ENCODE measurements at places on chromosomes 3 and 15.

DNA sequence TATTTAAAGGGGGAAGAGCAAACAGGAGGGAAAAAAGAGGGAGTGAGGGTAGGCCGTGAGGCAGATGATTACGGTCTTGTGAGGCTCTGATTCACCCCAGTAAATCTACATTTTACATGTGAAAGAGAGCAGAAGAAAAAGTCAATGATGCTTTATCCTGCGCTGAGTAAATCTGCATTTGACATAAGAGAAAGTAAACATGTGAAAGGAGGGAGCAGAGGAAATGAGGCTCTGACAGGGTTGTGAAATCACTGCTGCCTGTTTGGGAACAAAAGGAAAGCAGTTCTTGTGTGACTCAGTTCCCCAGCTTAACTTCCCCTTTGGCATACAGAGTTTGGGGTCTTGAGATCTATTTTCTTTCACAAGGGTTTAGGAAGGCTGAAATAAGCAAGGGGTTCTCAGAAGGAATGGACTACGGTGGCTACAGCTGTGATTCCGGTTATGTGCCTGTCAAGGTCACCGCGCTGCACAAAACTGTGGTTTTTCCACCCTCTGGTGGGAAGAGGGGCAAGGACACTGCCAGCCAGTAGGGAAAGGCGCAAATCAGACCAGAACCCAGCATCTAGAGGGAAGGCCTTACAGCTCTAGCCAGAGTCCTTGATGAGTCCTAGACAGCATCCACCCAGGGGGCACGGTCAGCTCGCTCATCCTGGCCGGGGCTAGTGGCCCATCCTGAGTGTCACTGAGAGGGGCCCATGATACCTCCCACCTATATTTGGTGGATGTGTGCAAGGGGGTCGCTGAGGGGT, 18.9 kb upstream of the HCN4 start:
- no peak for DNase-seq

GRCh38 chr3:16476636-16477035, 36.9 kb downstream of the RFTN1 start:
- no peak for DNase-seq

- no peak for DNase-seq
Measured at GRCh38 chr3:30989276-30990030, 95.0 kb upstream of the GADL1 start.

DNA sequence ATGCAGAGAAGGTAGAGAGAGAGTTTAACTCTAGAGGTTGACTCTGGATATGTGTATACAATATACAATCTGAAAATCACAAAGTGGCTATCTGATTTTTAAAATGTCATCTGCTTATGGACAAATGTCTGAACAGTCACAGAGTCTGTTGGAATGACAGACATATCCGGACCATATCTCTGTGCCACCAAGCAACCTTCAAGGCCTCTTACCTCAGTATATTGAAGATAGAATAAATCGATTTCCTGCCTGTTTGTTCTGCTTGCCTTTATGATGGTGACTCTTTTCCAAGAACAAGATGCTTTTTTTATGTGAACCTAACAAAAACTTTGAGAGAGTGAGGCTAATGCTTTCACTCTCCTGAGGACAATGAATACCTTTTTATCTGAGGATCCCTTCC, 151.1 kb downstream of the RBPMS2 start:
- no peak for DNase-seq

GRCh38 chr3:150911771-150912170, 6.5 kb upstream of the MINDY4B start:
- DNase-seq: no peak

DNA sequence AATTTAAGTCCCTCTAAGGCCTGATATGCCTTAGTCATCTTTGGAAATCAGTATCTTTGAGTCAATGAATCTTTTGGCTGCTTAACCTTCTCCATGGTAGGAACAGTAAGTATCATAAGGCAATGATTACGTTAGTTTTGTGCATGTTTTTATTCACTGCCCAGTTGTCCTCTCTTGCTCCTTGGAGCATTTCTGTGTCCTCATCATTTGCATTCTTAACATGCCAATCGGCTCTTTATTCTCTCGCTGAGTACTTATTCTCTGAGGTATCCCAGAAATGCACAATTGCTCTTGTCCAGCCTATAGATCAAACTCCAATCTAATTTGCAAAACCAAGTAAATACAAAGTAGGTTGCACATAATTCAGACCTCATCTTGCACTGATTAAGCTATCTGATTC, 405.0 kb upstream of the IL12A start:
- no peak for DNase-seq

DNA sequence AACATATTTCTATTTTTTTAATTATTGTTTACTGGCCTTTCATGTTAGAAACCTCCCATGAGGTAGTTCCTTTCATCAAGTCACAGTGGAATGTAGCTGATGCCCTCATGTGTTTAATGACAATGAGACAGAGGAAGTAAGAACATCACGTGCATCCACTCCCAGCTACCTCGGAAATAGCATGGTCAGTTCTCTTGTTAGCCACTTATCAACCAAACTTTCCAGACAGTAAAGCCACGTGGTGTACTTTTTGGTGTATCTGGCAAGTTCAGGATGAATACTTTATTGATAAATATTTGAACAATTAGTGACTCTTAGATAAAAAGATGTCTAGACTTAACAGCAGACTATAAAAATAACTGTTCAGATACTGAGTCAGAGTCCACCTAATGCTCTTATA, 781.7 kb downstream of the MECOM start:
- no peak for DNase-seq

DNA sequence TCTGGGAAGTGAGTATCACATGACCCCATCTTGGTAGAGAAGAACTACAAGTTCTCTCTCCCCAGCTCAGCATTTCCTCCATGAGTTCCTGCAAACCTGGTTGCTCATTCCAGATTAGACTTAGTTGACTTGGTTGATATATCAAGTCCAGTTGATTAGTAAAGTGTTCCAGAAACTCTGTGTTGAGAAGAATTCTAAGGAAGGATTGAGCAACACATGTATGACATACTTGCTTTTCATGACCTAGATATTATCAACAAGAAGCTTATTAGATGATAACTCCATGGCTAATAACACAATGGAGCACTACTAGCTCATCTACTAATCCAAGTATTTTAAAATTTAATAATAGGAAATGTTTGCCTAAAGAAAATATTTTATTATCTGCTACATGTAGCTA, 6.4 kb upstream of the EID1 start:
- DNase-seq: no peak

- no peak for DNase-seq
Measured at GRCh38 chr15:37098468-37099318, 1.7 kb downstream of the MEIS2 start.

DNA sequence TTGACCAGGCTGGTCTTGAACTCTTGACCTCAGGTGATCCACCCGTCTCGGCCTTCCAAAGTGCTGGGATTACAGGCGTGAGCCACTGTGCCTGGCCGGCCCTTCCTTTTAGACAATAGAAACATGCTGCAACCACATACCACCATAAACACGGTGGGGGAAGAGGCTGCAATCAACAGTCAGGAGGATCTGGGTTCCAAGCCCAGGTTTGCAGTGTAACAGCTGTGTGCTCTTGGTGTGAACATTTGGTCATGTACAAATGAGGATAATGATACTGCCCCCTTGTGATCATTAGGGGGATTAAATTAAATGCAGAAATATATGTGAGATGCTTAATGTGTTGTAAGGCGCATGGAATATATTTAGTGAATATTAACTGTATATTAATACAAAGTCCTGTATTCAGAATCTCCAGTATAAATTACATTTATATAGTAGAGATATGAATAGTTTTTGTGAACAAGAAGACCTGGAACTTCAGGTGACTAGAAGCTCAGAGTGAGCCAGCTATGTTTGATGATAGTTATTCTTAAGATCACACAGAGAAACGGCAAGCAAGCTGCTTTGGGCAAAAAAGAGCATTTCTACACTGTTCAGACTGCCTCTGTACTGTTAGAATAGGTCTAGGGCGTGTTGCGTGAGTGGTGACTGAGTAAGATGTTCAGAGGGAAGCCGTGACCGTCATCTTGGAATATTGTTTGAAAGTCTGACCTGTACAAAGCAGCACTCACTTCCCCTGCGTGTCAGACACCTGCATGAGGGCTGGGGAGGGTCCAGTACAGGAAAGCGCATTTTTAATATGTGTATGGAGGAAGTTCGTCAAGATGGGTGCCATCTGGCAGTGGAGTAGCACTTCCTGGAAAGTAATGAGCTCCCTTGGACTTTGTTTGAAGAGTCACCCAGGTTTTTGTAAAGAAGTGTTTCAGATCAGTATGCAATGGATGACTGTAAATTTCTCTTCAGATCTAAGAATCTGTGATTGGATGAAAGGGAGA, 125.8 kb downstream of the PGPEP1L start:
- no peak for DNase-seq

- DNase-seq: no peak
Measured at GRCh38 chr15:45099549-45100165, 14.3 kb downstream of the DUOX2 start.

- DNase-seq: no peak
Measured at GRCh38 chr3:112779011-112779410, 67.7 kb downstream of the CD200R1L start.

GRCh38 chr3:170598091-170598502, 12.2 kb upstream of the SLC7A14 start:
- no peak for DNase-seq

- no peak for DNase-seq
Measured at GRCh38 chr15:23035964-23036566, 3.3 kb downstream of the TUBGCP5 start.

- DNase-seq: no peak
Measured at GRCh38 chr15:73885954-73886700, 12.8 kb downstream of the TBC1D21 start.

DNA sequence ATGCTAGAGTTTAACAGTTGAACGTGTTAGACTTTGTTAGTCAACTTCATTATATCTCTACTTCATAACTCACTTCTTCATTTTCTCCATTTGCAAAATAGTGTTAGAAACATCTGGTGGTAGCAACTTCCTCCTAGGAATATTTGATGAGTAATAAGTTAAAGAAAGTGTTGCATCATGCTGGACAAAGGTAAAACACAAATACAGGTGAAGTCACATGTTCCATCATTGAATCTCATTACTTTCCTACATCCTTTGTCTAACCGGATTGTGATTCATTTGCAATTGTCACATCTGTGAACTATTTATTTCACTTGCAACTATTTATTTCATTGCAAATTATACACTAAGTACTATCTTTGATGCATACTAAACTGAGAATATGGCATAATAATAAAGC, 186.5 kb downstream of the TUSC7 start:
- DNase-seq: no peak

GRCh38 chr3:138398791-138399575, 35.4 kb upstream of the ESYT3 start:
- no peak for DNase-seq

DNA sequence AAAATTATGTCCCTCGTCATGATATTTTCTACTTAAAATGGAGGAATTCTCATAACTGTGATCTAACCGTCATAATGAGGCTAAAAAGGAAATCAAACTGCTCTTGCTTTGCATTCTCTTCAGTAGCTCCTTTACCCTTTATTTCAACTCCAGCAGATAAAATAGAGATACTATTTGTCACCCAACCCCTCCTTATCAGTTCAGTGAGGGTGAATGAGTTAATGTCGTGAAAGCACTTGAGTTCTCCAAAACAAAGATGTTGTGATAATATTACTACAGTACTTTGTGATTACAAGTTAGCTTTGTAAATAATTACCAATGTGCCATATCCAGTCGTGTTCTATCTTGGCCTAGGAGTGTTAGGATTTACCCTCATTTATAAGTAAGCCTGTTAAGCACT, 63.4 kb upstream of the ANKRD28 start:
- DNase-seq: no peak

DNA sequence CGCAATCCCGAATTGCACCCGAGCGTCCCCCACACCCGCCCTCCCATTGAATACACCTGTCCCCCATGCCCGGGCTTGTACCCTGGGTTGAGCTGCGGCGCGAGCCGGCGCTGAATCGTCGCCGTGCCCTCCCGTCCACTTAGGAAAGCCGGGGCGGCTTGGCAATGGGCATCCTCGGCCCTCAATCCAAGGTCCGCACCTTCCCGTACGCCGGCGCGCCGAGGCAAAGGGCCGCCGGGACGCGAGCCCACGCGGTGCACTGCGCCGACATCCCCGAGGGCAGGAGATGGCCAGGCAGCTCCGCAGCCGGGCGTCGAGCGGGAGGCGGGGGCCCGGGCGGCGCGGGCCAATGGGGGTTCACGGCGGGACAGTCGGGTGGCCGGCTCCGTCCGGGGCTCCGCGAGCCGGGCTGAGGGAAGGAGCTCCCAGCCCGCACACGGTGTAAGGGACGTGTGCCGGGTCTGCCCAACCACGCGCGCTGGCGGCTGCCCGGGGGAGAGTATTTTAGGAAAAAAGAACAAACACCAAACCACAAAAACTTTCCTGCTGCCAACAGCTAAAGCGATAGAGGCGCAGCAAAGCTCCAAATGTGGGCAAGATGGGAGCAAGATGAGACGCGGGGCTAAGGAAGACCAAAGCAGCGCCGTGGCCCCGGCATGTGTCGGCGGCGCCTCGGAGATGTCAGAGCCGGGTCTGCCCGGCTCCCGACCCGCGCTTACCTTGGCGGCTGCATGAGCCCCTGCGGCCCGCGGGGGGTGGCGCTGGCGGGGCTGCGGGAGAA, 621 bp downstream of the RGMA start:
- no peak for DNase-seq

GRCh38 chr15:34436956-34437442, 609 bp downstream of the GOLGA8A start:
- DNase-seq: no peak

- DNase-seq: no peak
Measured at GRCh38 chr3:30658328-30659052, 52.1 kb downstream of the TGFBR2 start.
